Mesendoderm (in vitro differentiated cells): ENCODE measurements at places on chromosomes 5 and 9.
A peak's percentile ranks its signal among the peaks of the same experiment; 100 is the strongest.

- no peak for DNase-seq
Measured at GRCh38 chr9:117084221-117084620, 330.6 kb downstream of the ASTN2 start.

GRCh38 chr5:122333564-122333963 is 21.5 kb downstream of the SNCAIP start:
- no peak for DNase-seq

GRCh38 chr5:150189728-150190502 is at the start of gene SLC6A7:
Gene SLC6A7 (plus strand): TSS chr5:150190062. CDS start chr5:150190328, 266 bp downstream.
- no peak for DNase-seq

GRCh38 chr5:167308466-167308865 is 983.0 kb upstream of the WWC1 start:
- no peak for DNase-seq

- no peak for DNase-seq
Measured at GRCh38 chr9:15942831-15943424, 390.1 kb downstream of the CCDC171 start.

- DNase-seq: no peak
Measured at GRCh38 chr5:135341696-135342550, 57.1 kb downstream of the MACROH2A1 start.

GRCh38 chr5:113122053-113122452 is 145.5 kb downstream of the DCP2 start:
- DNase-seq: no peak

GRCh38 chr5:112616812-112617547 is 120.7 kb upstream of the APC start:
- no peak for DNase-seq

DNA sequence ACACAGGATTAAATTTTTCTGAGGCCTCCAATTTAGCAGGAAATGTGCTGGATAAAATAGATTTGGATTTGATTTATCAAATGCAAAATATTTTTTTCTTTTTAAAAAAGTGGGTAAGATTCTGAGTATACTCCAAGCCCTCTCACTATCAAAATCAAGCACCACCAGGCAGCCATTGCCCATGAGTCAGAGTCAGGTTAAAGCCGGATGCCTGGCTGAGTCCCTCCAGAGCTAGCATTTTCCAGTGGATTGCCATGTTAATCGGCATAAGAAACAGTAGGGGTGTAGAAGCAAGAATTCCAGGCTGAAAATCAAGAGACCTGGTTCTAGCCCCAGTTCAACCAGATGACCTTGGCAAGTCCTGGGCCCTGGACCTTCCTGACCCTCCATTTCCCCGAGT is 85.3 kb downstream of the FAM114A2 start:
- no peak for DNase-seq

DNA sequence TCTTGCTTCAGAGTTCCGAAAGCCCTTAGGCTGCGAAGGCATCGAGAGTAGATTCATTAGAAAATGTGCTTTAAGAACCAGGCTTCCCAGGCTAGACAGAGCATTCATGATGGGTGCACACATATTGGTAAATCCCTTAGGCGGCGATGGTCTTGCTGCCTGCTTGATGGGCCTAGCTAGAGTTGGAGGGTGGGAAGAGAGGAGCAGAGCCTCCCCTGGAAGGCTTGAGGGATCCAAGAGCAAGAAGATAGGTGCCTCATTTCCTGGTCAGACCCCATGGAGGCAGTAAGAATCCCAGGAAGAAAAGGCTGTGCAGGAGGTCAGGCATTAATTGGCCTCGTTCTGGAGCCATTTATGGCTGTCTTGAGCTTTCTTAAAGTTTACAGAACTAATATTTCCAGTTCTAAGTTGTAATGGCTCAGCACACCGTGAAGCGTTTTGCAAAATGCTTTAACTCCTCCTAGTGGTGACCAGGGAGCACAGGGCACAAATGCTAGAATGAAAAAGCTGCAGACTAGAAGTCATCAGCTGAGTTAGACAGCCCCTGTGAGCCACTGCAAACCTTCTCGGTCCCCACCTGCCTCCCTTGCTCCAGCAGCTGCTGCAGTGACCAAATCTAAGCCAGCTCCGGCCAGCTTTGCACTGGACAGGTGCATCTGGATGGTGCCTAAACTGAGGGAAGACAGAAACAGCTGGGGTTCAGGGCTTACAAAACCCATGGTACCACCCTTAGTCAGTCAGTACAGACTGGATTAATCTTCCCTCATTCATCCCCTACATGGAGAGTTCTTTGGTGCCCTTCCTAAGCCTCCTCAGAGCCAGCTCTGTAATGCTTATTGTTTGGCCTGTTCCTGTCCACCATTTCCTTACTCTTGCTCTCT is 14.7 kb downstream of the SLC45A2 start:
- DNase-seq: peak; percentile 64

DNA sequence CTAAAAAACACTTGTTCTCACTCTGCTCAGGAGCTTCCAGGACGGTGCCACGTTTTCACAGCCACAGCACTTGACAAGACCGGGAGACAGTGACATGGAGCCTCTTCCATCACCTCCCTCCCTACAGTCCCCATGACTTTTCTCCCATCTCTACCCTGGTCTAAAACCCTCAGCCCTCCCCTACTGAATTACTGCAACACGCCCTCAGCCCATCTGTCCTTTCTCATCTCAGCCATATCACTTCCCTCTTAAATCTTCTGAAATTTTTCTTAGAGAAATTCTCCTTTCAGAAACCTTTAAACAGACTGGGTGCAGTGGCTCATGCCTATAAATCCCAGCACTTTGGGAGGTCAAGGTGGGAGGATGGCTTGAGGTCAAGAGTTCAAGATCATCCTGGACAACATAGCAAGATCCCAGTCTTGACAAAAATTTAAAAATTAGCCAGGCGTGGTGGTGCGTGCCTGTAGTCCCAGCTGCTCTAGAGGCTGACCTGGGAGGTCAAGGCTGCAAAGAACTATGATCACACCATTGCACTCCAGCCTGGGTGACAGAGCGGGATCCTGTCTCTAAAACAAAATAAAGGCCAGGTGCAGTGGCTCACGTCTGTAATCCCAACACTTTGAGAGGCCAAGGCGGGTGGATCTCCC is 125.8 kb downstream of the MYO10 start:
- no peak for DNase-seq

DNA sequence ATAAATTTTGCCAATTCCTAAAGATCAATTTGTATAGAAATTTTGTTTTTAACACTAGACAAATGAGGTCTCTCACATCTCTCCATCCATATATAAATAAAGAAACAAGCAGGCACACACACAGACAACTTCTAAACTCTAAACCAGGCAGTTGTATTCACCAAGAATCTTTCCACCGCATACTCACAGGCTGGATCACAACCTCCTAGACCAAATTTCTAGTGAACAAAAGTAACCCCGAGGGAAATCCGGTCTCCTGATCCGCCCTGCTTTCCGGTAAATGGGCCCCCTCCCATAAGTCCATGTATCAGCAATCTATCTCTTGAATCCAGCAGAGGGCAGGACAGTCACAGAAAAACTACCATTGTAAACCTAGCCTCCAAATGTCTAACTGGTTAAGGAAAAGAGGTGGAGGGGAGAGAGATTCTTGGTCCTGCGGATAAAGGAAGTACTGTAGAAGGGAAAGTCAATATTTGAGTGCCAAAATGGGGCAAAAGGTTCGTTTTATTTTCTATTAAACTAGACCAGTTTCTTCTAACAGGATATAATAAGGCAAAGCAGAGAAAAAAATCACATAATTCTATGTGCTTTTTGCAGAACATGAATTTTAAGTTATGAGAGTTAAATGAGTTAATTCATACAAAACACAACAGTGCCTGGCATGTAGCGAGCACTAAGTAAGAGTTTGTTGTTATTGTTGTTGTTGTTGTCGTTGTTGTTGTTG is 4.8 kb upstream of the SMU1 start:
- DNase-seq: peak; percentile 94

GRCh38 chr9:107390279-107390678 is 99.3 kb downstream of the KLF4 start:
- DNase-seq: no peak

- DNase-seq: no peak
Measured at GRCh38 chr5:56699538-56699937, 115.8 kb upstream of the MAP3K1 start.

DNA sequence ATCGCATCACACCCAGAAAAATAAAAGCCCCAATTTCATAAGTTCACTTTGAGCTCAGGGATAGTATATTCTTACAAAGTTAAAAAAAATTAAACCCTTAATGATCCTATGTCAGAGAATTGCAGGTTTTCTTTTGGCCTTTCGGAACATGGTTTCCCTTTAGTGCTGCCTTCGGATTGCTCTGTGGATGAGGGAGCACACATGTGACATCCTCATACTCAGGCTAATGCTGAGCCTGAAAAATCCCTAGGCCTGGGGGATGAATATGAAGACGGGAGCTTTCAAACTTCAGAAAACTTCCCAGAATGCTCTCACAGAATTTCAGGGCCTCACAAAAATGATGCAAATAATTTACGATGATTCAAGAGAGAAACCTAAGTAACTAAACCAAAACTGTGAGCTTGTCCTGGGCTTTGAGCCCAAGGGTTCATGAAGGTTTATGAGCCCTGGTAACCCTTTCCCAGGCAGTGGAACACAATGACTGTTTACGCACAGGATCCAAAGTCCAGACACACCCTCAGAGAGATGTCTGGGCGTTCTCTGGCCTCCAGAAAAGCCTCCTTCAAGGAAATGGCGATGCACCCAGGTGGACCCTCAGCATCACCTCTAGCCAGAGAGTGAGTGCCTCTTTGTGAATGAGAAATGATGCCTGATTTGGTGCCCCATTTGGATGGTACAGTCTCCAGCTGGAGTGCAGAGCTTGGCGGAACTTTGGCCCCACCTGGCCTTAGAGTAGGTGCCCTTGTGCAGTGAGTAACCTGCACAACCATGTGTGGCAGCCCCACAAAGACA is 145.4 kb downstream of the ENTREP1 start:
- DNase-seq: no peak

- no peak for DNase-seq
Measured at GRCh38 chr9:68740561-68740960, 35.5 kb downstream of the PIP5K1B start.

DNA sequence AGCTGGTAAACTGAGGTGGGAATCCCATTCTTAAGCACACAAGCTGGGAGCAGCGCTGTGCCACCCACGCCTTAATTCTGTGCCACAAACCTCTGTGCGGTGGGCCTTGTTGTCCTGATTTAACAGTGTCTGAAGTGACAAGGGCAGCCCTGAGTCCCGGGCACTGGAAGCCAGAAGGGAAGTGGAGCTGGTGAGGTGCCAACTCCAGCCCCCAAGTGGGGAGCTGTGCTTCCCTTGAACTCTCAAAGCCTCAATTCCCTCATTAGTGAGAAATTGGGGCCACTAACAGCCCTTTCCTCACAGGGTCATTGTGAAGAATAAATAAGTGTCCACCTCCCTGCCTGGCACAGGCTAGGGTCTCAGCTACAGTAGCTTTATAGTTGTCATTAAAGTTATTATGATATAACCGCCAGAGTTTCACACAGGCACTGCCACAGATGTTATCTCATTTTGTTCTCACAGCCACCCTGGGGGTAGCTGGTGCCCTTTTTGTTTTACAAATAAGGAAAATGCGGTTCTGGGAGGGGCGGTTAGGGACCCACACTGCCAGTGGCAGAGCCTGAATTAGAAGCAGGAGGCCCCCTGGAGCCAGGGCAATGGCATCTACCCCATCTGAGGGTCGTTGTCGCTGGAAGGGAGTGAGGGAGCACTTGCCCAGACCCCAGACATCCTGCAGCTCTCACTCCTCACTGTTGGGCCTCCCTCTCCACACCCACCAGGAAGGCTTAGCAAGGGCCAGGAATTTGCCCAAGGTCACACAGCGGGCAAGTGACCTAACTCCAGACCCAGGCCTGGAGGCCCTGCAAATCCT is 2.1 kb upstream of the TLX3 start:
- no peak for DNase-seq

DNA sequence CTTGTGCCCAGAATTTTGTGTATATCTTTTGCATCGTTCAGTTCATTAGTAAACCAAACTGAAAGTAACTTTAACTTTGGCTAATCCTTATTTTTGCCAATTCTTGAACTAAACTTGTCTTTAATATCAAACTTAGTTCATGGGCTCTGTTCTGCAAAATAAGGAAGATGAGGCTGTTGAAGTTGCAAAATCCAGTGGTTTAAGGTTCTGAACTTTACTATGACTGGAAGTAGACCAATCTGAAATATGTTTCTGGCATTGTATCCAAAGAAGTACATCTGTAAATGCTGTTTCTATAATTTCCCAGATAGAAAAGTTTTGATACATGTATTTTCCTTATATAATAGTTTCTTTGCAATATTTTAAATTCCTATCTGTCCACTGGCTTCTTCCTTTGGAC is 238.1 kb downstream of the CETN3 start:
- DNase-seq: no peak

DNA sequence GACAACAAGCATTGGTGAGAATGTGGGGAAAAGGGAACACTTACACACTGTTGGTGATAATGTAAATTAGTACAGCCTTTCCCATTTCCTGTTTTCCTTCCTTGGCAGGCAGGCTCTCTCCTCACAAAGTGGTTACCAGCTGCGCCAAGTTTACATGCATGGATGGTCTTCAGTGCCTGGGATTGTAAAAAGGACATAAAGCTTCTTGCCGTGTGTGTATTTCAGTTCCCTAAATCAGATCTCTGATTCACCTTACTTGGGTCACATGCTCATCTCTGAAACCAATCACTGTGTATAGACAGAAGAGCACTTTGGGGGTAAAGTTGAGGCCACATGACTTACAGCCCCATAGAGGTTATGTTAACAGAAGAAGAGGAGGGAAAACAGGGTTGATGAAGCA is 92.8 kb downstream of the CAVIN4 start:
- peak; percentile 39 for DNase-seq

DNA sequence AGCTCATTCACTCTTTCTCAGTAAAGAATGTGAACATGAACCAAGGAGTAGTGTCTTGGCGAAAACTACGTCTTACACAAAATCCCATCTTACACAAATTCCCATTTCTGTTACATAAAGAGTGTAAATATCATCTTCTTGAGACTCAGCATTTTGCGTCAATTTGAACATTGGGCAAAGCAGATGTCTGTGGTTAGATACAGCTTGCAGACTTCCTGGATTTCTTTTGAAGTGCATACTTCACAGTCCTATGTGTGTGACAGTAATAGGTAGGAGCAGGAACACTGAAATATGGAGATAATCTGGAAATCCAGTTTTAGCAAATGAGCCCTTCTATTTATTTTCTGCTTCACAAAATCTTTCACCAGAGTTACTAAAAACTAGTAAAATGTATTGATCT is 58.8 kb downstream of the C6 start:
- DNase-seq: no peak

GRCh38 chr9:133977421-133978201 is 14.5 kb downstream of the VAV2 start:
- no peak for DNase-seq

DNA sequence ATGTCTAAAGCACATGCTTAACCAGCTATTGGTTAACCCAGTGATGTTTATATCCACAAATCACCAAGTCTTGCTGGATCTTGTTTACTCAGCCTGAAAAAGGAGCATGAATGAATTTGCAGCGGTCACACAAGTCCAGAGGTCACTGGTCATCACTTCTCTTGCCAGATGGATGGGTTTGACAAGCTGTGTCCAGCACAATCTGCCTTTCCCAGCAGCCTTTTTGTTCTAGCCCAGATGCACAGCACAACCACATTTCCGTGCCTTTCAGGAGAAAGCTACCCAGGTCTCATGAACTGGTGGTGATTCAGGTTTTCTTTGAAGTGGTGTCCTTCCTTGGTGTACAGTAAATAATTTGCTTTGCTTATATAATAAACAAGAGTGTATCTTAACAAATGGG is 32.1 kb downstream of the TMEM252 start:
- no peak for DNase-seq

GRCh38 chr9:85108746-85109145 is 439.2 kb downstream of the NTRK2 start:
- DNase-seq: no peak
